ENCODE measurements at places on chromosomes 6 and 20. TPM values are rescaled to one million over a fixed set of nuclear protein-coding genes. Genes with fewer than 3 reads are reported as not detected.

DNA sequence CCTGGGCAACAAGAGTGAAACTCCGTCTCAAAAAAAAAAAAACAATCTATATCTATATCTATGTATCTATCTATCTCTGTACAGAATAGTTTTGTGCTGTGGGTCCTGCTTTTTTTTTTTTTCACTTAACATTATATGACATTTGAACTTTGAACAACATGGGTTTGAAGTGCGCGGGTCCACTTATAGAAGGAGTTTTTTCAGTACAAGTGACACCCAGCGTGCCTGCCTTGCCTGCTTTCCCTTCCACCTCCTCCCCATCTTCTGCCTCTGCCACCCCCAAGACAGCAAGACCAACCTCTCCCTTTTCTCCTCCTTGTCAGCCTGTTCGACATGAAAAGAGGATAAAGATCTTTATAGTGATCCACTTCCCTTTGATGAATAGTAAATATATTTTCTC lies 102.2 kb upstream of the KCNG1 start:
- no peak for DNase-seq

GRCh38 chr20:57408536-57409233 lies 17.5 kb downstream of the RBM38 start:
- no peak for DNase-seq

DNA sequence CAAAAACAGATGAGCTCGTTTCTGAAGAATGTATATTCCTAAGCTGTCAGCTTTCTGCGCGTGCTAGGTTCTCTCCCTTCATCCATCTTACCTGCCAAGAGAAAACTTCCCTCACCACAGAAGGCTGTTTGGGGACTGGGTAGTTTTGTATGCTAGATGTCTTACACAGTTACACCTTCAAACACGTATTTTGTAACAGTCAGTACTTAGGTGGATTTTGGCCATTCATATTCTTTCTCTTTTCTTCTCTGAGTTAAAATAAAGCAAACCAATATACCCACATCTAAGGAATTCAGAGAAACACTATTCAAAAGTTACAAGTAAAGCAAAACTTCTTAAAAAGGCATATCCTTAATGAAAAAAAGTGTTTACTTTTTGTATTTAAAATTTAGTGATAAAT lies 35.6 kb upstream of the PRDM1 start:
- no peak for DNase-seq

GRCh38 chr6:128517124-128517523 lies 3.3 kb downstream of the PTPRK start:
- DNase-seq, result no peak

DNA sequence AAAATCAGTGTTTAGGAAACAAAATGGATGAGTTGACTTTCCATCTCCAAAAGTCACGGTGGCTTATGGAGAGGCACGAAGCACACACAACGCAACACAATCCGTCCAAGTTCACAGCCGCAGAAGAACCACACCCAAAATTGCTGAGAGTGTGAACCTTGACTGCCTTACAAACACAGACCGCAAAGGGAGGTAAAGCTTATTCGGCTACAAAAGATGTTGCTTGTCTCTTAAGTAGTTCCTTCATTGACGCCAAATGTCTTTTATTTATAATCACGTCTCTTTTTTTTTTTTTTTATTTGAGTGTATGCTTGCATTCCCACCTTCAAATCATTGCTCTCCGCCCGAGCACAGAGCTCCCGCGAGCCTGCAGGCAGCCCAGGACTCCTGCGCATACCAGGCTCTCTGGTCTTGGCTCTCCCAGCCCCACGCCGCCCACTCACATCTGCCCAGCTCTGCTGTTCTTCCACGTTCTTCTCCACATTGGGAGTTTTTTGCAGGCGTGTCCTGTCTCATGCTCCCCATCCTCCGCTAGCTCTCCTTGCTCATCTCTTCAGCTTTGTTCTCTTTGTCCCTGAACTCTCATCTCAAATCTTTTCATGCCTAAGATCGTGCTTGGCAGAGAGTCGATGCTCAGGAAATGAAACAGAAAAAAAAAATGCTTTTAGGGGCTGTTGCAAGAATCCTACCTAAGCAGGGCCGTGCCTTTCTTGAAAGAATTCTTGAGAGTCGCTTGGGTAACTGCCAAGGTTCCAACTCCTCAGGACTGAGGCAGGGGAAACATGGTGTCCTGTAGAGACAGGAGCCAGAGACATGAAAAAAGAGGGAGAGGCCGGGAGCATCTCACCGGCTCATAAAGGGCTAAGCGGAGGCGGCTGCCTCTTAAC lies 25.8 kb downstream of the LY86 start:
- DNase-seq, result peak; percentile 84

EBF4 gene
- total RNA-seq, result 25.8 TPM

TPD52L2 gene
- total RNA-seq, result 76.9 TPM

All from dorsolateral prefrontal cortex (tissue), 122 donors.